ENCODE measurements at places on chromosomes 5 and 9.

DNA sequence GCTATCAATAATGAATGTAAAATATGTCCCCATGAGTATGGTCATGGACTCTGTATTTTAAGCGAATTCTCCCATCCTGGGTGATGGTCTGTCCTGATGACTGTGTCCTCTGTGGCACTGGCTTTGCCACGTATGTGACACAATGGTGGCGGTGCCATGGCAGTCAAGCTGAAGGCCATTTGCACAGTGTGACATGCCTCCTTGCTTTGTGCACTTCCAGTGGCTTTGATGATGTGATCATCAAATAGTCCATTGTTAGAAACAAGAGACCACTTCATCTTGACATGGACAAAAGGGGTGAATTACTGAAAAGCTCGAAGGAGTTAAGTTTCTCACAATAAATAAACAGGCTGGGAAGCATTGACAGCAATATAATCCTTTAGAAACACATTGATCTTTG is 31.0 kb upstream of the PRRC1 start:
- no peak for DNase-seq

- no peak for DNase-seq
Observed at GRCh38 chr9:136155576-136155975, 36.9 kb upstream of the TMEM250 start.

DNA sequence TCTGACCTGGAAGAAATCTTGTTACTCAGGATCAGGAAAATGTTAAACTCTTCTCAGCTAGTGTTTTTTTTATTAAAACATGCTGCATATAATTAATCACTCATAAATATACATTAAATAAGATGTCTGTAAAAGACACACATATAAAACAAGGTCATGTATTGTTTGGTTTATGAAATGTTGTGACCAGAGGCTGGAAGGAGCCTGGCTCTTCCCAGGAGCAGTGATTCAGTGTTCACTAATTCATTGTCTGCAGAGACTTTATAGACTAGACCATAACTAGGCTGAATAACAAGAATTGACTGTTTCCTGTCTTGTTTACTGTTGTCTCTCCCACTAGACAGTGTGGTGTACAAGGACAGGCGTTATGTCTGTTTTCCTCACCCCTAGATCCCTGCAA is 49.1 kb upstream of the ANKRD55 start:
- no peak for DNase-seq

DNA sequence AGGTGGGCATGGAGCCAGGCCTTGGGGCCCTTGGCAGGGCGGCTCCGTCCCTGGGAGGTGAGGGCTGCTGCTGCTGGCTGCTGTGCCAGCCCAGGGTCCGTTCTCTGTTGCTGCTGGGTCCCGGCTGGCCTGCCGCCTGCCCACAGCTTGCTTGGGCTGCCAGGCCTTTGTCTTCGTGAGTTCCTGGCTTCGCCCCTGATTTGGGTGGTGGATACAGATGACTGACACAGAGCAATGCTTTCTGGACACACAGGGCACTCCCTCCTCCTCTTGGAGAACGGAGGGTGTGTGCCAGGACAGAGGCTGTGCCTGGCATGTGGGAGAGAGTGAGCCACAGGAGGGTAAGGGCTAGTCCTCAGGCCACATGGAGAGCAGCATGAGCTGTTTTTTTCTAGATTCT is 166.1 kb downstream of the MACROH2A1 start:
- DNase-seq = no peak

GRCh38 chr9:121302786-121303185 is 34.8 kb downstream of the GSN start:
- no peak for DNase-seq

DNA sequence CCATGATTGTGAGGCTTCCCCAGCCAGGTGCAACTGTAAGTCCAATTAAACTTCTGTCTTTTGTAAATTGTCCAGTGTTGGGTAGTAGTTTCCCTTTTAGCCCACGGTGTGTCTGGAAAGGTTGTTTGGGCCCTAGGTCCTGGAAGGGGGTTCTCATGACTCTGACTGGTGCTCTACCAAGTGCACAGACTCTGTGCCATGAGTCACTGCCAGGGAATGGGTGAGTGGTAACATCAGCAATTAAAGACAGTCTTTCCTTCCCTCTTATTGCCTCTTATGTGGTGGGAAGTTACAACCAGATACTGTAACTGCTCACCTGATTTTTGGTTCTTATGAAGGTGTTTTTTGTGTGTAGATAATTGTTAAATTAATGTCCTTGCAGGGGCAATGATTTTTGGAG is 141.2 kb downstream of the PRDM9 start:
- DNase-seq = no peak

DNA sequence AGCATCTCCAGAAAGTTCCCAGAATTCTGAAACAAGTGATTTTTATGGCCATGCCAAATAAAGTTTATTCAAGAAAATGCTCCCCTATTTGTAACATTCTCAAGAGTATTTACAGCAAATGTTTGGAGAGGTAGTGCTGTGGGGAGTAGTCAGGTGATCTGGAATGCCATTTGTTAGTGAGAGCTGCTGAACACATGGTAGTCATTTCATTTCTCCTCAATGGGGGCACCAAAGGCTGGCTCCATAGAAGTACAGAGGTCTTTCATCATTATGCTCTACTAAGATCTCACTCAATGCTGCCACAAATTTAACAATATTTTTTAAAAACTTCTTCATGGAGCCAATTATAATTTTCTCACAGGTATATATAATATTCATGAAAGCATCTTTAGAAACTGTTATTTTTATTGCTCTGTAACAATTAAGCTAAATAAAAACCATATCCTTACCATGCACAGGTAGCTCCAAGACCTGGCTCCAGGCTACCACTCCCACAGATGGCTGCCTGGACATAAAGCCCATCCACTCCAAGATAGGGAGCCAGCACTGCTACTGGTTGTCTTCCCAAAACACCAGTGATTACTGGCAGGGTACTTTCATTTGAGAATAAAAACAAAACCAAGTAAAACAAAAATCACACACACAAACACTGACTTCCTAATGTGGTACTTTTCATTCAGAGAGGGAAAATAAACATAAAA is 200.8 kb downstream of the PLK2 start:
- no peak for DNase-seq

GRCh38 chr5:73494721-73495120 is 3.5 kb upstream of the BTF3 start:
- no peak for DNase-seq

GRCh38 chr5:107321906-107322305 is 348.8 kb downstream of the EFNA5 start:
- DNase-seq = no peak

- DNase-seq = no peak
Observed at GRCh38 chr9:87387351-87388011, 110.2 kb upstream of the DAPK1 start.

Data from activated naive CD8-positive, alpha-beta T cell treated with anti-CD3 and anti-CD28 coated beads, Interleukin-2, amount 50 U/mL, for 24 hours (primary cell).